ENCODE measurements at places on chromosomes 6 and 20. TPM values are rescaled to one million over a fixed set of nuclear protein-coding genes. Genes with fewer than 3 reads are reported as not detected.

The GABRR1 gene
- total RNA-seq = not detected

The FAM135A gene
- total RNA-seq = 31.5 TPM

DNA sequence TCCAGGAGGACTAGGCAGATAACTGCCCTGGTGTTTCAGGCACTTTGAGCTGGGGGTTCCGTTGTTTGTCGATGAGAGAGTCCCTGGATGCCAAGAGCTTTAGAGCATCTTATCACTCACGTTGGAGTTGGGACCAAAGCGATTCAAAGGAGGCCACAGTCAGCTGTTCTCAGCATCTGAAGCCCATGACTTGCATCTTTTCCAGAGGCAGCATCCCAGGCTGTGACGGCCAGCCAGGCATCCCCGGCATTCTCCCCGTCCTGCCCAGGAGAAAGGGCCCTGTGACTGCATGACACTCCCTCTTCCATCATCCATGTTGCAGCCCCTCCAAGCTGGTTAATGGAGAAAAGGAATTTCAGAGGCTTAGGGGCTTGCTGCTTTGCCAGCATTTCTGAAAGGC, 520.3 kb downstream of the CDH26 start:
- no peak for DNase-seq

DNA sequence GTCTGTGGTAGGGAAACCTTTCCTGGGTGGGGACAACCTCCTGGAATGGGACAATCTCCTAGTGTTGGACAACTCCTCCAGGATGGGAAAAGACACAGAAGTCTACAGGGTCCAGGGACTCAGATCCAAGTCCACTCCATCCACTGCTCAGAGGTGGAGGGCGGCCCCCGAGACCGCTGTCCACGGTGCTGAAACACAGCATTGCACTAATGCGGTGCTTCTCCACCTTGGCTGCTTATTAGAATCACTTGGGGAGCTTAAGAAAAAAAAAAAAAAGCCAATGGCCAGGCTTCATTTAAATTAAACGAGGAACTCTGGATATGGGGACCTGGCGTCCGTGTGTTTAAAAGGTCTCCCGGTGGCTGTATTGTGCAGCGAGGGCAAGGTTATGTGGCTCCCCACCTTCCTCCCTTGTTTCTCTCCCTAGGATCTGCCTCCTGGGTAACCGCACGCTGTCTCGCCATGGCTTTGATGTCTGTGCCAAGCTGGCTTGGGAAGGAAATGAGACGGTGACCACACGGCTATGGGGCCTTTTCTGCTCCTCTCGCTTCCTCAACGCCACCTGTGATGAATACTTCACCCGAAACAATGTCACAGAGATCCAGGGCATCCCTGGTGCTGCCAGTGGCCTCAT, 12.0 kb downstream of the SLC12A5 start:
- no peak for DNase-seq

DNA sequence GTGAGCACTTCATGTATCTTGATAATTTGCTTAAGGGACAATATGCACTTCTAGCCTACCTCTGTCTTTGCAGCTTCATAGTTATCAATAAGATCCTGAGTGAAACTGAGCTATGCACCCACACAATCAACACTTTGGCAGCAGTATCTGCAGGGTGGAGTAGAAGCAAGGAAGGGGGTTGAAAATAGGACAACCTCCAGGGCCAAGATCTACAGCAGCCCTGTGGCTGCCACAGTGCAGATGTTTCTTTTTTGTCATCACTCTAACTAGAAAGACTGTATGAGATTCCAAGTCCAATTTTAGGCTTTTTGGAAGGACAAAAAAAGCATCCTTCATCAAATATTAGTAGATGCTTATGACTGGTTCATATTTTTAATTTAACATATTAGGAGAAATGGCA, 336.1 kb upstream of the CITED2 start:
- DNase-seq = no peak

Data from Panc1 (cell line).